Ammon's horn (tissue), 1 donor: ENCODE measurements at places on chromosomes 3 and 15.

DNA sequence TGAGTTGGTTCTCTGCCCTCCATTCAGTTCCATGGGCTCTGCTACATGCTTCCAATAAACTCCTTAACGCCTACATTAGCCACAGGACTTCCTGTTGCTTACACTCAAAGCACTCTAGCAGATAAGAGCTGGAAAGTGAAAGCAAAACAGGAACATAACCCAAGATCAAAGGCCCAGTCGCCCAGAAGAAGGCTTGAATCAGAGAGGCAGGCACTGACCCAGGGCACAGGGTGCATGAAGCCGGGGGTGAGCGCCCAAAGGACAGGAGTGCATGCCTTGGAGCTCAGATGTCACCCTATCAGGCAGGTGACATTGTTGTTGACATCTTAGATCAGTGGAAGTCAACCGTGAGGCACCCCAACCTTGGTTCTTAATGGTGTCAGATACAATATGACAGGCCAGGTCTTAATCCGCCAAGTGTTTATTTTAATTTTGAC is 235.1 kb downstream of the UACA start:
- no peak for DNase-seq

- no peak for DNase-seq
Observed at GRCh38 chr3:66066963-66067617, 28.4 kb upstream of the MAGI1 start.

DNA sequence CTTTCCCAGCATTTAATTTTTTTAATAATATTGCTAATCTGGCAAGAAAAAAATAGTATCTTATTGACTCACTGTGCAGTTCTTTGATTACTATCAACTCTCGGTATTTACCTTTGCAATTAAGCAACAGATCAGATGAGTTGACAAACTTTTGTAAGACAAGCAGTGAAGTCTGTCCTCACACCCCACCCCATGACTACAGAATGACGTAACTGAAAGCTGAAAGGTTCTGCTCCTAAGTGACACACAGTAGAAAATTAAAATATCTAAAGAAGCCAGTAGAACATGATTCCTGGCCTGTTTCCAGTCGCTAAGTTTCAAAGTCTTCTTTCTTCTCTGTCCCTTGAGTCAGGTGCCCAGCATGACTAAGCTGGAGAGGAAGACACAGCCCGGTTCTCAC is 135.5 kb downstream of the STT3B start:
- no peak for DNase-seq

GRCh38 chr3:192597506-192597905 is 129.8 kb downstream of the FGF12 start:
- DNase-seq: no peak

DNA sequence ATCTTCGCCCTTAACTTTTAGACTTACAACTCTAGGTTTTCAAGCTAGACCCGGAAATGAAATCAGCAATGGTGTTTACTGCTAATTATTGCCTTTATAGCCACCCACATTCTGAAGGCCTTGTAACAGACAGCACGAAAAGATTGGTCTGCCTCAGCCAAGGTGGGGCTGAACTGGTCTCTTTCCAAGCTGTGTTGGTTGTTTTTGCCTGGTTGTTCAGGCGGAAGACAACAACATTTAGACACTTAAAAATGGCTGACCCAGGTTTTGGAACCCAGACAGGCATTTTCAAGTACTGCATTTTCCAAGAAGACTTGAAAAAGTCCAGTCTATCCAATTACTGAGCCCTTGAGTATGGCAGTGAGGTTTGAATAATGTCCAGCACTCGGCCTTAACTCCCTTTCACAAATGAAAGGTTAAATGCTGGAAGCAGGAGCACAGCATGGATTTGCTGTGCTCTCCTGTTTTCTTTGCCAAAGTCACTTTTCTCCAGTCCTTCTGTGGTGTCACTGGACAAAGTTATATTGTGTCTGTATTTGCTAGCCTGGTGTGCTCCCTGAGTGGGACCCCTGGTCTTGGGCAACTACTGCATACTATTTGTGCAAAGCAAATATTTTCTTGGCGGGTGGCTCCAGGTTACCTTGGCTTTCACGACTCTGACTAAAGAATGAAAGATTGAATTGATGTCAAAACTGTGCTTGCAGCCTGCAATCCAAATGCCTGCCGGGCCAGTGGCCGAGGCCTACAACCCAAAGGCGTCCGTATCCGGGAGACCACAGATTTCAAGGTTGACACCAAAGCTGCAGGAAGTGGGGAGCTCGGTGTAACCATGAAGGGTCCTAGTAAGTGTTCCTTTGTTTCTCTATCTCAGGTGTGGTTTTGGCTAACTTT is 93.5 kb downstream of the FLNB start:
- peak; percentile 46 for DNase-seq

GRCh38 chr15:48465410-48465809 is 134.2 kb downstream of the DUT start:
- no peak for DNase-seq

- no peak for DNase-seq
Observed at GRCh38 chr15:41691471-41691870, 31.3 kb downstream of the MGA start.

DNA sequence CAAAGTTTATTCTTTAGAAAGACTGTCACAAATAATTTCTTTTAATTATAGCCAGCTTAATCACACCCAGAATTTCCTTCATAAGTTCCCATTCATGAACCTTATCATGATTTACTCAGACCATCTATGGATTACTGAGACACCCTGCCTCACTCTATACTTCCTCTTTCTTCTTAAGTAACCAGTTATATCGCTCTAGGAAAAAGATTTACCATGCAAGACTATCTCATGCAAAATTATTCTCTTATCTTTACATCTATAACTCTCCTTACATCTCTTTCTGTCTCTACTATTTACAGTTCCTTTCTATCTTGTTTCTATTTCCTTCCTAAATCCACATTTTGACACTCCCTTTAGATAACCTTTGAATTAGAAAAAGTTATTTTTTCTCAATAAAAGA is 316.8 kb downstream of the POLQ start:
- no peak for DNase-seq

GRCh38 chr3:184679056-184679816 is 32.6 kb downstream of the MAGEF1 start:
- no peak for DNase-seq

DNA sequence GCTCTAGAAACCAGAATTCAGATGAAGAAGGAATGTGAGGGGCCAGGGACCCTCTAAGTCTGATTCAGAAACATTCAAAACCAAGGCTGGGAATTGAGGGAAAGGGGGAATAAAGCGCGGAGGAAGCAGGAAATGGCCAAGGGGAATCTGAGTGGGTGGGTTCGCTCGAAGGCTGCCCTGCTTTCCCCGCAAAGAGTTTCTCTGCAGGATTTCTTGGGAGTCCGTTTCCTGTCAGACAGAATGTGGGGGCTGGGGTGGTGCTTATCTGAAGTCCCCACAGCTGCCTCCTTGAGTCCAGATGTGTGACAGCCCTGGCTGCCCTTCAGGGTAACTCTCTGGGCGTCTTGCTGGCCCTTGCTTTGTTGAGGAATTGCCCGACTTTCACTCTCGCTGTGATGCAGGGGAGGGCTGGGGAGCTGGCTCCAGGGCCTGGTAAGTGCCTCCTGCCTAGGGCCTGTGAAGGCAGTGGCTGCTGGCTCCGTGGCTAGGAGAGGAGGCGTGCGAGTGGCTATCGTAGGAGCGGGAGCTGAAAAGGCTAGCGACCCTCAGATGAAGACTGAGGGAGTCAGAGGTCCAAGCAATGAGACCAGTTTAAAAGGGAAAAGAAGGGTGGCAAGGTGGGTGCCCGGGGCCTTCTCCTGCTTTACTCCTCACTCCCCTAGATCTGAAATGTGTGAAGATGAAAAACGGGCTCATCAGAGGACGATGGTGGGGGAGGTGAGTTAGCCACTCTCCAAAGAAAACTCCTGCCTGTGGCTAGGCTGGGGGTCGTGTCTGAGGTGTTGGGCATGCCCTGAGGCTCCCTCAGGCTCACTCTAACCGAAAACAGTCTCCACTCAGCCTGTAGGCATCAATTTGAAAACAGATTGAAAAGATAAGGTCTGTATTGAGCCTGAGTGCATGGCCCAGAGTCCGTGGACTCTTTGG is 143.9 kb upstream of the UMPS start:
- no peak for DNase-seq

- peak; percentile 4 for DNase-seq
Observed at GRCh38 chr3:78494851-78495250, 1272.9 kb downstream of the ROBO1 start.

- DNase-seq: no peak
Observed at GRCh38 chr3:127162947-127163645, 29.8 kb upstream of the PRR23E start.

DNA sequence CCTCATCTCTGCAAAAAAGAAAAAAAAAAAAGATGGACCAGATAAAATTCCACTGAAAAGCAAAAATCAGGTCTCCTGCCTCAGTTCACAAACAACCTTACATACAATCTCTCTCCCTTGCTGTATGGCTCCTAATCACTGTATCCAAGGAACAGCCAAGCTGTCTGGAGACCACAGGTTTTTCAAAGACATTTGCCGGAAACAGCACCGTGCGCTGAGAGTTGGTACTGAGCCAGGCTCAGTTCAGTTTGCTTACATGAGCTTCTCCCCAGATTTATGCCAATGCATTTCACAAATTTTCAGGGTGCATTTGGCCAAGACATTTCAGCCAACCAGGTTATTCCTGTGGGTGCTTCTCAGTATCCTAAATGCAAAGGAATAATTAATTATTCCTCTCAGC is 4.1 kb downstream of the ACP3 start:
- peak; percentile 7 for DNase-seq

- no peak for DNase-seq
Observed at GRCh38 chr3:149886957-149887356, 73.9 kb downstream of the RNF13 start.

DNA sequence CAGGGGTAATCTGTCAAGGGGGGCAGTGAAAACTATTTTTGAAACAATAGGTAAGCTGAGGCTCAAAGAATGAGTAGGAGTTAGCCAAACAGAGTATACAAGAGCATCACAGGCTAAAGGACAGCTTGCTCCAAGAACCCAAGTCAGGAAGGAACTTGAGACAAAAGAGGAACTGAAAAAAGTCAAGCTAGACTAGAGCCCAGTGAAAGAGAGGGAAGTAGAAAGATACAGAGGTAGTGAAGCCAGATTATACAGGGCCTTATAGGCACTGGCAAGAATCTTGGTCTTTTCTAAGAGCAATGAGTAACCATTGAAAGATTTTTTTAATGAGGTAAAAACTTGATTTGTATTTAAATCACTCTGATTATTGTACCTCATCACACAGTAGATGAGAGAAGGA is 69.9 kb downstream of the FILIP1L start:
- DNase-seq: peak; percentile 61
